NCI-H82 (cell line): ENCODE measurements at places on chromosomes 5 and 9.

DNA sequence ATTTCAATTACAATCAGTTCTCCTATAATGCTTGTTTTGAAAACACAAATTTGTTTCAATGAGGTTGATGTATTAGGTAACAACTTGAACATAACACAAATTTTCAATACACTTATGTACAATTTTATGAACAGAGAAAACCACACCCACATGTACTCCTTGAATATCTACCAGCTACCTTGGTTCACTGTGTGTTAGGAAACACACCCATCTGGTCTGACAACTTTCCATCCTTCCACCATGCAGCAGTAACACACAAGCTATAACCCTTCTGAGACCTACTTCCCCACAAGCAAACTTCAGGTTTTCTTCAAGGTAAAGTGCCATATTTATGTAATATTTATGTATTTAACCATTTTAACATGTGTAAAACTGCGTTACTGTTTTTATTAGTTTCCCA is 36.4 kb upstream of the UBQLN1 start:
- DNase-seq: no peak

DNA sequence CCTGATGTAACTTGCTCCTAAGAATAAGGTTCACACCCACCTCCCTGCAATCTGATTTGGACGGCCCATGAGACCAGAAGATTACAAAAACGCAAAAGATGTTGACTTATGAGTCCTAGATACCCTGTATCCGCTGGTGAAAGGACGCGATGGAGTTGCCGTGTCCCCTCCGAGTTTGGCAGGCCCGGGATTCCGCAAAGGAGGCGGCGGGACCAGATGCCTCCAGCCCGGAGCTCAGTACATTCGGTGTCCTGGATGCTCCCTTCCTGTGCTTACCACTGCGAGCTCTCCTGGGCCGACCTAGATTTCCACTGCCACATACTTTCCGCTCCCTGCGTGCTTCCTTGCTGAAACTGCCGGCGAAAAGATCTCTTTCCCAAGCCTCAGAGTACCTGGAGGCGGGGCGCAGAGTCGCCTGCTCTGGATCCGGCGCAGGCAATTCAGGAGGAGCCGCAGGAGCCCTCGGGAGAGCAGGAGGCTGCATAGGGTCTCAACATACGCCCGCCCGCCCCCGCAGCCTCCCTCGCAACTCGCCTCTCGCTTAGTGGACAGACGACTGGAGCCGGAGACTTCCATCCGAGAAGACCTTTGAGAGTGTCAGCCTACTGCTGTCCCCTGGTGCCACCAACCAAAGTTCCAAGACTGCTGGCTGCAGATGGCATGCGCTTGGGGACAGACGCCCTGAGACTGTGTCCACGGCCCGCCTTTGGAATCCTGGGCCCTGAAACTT is 39.8 kb downstream of the ANXA2R start:
- DNase-seq: no peak

- no peak for DNase-seq
Observed at GRCh38 chr5:168647083-168647482, 67.9 kb upstream of the PANK3 start.

DNA sequence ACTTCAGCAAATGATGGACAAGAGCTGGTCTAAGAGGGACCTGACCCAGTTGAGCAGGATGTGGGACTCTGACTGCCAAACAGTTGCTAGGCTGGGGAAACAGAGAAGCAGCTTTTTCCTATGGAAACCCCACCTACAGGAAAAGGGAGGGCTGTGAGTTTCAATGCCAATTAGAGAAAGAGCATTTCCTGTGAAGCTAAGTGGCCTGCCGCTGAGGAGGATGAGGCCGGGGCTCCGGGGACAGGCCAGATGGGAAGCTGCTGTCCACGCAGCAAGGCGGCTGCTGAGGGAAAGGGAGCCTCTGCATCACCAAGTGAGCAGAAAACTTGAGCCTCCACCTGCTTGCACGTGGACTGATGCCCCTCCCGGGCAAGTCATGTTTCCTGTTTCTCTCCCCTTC is at the start of gene PCDH12:
Gene PCDH12, minus strand, starts transcription at position 90 of the 400 bp plus-strand sequence. CDS start 351 bp downstream, outside the sequence.
- peak; percentile 35 for DNase-seq

- peak; percentile 16 for DNase-seq
Observed at GRCh38 chr9:115200711-115201505, 83.0 kb upstream of the TNC start.

- DNase-seq: no peak
Observed at GRCh38 chr5:88483964-88484672, 215.5 kb upstream of the TMEM161B start.

GRCh38 chr9:132797861-132798659 is 80.0 kb downstream of the AK8 start:
- DNase-seq: no peak

- DNase-seq: no peak
Observed at GRCh38 chr9:81462801-81463200, 226.5 kb downstream of the TLE1 start.

DNA sequence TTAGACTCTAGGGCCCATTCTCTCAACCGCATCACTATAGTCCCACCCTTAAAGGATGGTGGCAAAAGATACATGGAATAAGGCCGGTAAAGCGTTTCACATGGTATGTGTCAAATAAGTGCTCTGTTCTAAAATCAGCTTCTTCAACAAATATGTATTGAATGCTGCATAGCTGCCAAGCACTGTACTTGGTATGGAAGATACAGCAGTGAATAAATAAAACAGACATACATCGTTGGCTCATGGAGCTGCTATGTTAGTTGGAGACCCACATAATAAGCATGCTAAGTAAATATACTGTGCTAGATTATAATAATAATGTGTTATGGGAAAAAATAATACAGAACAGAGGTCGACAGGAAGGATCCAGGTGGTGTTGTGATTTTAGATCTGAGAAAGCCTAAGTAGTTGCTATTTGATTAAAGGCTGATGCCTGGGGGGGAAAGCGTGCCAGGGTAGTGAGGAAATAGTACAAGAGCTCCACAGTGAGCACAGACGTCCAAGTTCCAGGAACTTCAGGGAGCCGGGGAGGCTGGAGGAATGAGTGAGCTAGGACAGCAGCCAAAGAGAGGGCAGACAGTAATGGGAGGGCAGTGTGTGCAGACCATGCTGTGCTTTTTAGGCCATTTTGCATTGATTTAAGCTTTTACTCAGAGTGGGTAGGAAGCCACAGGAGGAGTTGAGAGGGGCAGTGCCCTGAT is 93.7 kb downstream of the JAKMIP2 start:
- DNase-seq: peak; percentile 59

DNA sequence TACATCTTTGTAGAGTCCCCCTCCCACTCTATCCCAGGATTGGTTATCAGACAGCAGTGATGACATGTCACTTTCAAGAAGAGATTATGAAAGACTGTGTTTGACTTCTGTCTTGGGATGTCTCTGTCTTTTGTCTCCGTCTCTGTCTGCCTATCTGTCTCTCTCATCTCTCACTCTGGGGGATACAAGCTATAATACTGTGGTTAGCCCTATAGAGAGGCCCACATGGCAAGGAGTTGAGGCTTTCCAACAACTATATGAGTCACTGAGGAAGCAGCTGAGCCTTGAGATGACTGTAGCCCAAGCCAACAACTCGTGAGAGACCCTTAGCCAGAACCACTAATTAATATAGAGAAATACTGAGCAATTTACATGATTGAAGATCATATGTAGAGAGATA is 284.8 kb downstream of the PDE4D start:
- DNase-seq: no peak

DNA sequence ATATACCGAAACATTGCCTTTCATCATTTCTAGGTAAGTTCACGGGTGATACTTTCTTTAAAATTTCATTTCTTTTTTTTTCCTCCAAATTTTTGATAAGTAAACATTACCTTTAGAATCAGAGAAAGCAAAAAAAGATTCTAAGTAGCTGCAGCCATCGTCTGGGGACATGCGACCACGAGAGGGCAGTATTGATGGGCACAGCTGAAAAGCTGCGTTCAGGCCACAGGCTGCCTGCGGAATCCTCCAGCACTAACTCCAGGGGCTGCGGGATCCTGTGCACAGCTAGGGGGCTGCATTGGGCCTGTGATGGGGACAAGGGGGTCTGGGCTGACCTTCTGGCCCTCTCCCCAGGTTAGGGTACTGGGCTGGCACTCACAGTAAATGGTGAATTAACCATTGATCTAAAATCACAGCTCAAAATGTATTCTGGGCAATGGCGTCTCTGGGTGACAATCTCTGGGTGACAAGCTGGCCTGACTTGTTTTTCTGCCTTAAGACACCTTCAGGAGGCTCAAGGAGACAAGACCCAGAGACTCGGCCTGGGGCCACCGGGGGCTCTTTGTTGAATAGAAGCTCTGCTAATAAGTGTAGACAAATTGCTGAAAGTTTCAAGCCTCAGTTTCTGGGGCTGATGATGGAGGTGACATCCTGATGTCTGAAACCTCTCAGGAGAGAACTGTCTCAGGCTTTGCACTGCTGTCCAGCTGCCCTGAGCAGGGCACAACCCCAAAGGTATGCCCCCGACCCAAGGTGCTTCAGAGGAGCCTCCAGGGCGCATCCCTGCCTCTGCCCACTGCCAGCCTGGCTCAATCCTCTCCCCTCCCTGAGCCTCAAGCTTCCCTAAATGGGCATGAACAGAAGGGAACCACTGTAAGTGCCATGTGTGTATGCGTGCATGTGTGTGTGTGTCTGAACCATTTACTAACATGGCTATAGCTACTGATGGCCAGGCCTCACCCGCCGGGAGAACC is 44.3 kb upstream of the SARDH start:
- peak; percentile 82 for DNase-seq

GRCh38 chr5:143893638-143894037 is 81.7 kb downstream of the HMHB1 start:
- DNase-seq: peak; percentile 48

DNA sequence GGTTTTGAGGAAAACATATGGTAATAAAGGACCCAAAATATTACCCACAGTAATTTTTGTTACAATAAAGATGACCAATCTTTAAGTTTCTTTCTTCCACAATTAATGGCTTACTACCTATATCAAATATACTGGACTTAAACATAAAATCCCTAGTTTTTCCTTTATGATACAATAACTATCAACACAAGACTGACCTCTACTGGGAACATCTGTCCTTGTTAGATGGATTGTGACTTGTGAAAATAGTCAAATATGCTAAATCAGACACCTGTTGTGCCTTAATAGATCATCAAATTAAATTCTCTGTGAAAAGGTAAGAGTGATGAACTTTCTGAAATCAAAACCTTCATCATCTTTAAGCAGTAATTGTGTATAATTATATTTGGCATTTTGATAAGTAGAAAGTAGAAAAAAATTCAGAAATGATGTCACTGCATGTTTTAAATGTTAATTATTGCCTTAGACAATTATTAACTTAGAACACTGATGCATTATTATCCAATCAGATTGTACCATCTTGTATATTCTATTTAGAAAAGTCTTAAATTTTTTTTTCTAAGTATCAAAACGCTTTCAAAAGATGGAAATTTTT is 113.6 kb downstream of the DEPDC1B start:
- no peak for DNase-seq

DNA sequence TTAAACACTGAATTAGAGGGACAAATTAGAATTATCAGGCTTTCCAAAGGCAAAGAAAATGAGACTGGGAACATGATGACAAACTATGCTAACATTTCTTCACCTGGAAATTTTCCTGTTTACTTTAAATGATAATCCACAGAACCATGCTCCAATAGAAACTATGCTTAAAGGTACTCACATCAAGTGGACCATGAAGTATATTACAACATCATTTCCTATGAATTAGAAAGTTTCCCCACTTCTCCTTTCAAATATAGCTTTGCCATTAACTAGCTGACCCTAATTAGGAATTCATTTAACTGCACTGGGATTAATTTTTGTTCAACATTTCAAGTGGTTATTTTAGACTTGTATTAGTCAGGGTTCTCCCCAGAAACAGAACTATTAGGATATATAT is 81.4 kb downstream of the DTWD2 start:
- no peak for DNase-seq

DNA sequence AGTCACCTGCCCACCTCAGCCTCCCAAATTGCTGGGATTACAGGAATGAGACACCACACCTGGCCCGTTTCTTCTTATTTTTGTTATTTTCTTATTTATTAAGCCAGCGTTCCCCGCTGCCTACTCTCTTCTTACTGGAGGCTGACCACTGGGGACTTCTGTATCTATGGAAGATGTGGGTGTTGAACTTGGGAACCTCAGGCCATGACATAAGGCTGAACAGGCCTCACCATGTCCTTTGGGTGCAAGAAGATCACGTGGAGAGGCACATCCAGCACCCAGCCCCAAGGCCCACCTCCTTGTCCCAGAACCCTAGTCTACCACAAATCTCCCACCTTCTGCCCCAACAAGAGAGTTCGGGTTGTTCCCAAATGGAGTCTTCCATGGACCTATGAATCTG is 59.4 kb upstream of the NEK6 start:
- no peak for DNase-seq

DNA sequence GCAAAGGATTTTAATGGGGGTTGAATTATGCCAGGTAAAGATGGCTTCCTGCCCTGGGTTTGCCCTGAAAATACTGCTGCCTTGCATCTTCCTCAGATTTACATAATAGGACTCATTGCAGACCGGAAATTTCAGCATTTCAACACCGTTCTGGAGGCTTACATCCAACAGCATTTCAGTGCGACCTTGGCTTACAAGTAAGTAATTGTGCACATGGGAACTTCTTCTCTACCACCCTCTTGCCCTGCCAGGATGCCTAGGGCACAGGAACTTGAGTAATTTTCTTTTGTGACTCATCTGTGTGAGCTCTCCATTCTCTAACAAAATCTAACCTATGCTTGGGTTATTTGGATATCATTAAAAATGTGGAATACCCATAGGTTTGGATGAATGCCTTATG is 80.2 kb downstream of the DOCK2 start:
- DNase-seq: no peak

DNA sequence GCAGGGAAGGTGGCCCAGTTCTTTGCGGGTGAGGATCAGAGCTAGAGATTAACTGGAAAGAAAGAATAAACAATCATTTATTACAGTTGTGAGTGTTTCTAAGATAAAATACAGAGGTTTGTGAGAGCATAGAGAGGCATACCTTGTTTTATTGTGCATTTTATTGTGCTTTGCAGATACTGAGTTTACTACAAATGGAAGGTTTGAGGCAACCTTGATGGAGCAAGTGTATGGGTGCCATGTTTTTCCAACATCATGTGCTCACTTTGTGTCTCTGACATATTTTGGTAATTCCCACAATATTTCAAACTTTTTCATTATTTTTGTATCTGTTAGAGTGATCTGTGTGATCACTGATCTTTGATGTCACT is 715 bp upstream of the C5orf34 start:
- no peak for DNase-seq

GRCh38 chr5:55855509-55855908 is 4.4 kb downstream of the IL31RA start:
- DNase-seq: no peak

DNA sequence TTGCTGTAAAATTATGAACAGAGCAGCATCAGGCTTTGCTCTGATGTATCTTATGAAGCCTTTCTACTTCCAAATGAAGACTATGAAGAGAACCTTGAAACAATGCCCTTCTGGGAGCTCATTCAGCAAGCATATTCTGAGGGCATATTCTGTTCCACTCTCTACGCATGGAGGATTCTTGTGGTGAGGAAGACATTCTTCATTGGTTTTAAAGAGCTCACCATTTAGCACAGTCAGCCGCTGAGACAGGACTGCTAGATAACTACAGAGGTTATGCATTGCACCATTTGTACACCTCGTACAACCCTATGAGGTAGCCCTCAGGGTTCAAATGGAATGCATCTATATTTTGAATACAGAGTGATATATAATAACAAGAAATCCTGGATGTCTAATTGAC is 61.0 kb downstream of the INVS start:
- no peak for DNase-seq
